Stimulated activated CD8-positive, alpha-beta memory T cell treated with anti-CD3 and anti-CD28 coated beads, Interleukin-15, amount 100 ng/mL, for 24 hours (primary cell): ENCODE measurements at places on chromosomes 2 and 18.

GRCh38 chr2:174590928-174591648, 6.5 kb downstream of the WIPF1 start:
- no peak for DNase-seq

DNA sequence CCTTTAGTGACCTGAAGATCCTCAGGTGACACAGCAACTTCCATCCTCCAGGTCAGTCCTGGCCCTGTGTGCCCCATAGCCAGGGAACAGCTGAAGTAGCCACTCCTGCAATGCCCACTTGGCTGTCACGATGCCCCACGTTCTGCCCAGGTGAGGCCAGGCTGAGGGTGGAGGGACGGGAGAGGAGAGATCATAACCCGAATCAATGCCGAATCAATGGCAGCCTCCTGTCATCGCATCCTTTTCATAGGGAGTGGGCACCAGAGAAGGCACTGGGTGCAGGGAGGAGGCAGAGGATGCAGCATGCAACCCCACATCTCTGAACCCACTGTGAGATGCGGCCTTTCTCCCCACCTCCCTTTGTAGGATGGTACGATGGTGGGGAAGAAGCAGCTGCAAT, 75.3 kb upstream of the EPC2 start:
- DNase-seq = no peak

DNA sequence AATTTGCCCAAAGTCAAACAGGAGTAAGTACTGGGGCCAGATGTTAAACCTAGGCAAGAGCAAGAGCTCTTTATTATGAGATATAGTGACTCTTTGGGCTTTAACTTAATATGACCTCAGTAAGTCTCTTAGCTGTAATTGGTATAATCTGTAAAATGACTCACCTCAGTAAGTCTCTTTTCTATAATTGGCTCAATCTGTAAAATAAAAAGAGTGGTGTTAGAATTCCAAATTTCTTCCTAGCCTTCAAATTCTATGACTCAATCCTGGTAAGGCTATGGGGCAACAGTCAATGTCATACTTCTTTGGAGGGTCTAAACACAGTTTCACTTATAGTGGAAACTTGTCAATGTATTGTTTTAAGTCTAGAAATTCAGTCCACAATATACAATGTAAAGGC, 1608.9 kb upstream of the PIK3C3 start:
- DNase-seq = no peak

DNA sequence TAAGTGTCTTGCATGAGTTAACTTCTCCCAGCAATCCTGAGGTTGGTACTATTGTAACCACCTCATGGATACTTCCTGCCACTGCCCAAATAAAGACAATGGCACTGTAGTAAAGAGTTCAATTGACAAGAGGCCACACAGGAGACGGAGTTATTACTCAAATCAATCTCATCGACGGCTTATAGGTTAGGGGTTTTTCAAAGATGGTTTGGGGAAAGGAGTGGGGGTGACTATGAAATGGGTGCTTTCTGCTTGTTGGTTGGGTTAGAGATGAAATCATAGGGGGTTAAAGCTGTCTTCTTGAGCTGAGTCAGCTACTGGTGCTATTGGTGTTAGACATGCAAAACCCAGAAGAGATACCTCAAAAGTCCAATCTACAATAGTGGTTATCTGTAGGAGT, 1258.0 kb upstream of the ZEB2 start:
- DNase-seq = no peak

DNA sequence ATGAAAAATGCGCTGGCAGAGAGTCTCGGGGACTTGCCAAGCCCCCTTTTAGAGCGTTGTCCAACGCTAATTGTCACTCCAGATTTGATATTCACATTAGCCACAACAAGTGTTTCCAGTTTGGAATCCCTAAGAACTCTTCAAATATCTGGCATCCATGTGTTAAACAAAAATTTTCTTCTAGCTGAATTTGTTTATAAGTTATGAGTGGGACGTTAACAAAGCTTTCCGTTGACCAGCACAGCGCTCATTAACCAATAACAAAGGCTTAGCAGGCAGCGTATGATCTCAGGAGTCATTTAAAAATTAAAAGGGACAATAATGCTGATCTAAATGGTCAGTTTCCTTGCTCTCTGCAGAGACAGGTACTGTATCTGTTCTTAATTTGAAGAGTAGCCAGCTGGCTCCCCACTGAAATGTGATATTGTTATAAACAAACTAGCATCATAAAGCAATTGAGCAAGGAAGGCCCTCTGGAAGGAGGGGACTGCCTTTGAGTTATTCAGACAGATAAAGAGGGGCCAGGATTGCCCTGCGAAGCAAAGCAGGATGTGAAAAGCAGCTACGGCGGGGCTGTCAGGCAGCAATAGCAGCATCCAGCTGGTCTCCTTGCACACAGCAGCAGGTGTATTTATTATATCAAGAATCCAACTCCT, 337.2 kb upstream of the SALL3 start:
- no peak for DNase-seq

- DNase-seq = no peak
Measured at GRCh38 chr2:220466251-220466691, 838.8 kb downstream of the SLC4A3 start.

DNA sequence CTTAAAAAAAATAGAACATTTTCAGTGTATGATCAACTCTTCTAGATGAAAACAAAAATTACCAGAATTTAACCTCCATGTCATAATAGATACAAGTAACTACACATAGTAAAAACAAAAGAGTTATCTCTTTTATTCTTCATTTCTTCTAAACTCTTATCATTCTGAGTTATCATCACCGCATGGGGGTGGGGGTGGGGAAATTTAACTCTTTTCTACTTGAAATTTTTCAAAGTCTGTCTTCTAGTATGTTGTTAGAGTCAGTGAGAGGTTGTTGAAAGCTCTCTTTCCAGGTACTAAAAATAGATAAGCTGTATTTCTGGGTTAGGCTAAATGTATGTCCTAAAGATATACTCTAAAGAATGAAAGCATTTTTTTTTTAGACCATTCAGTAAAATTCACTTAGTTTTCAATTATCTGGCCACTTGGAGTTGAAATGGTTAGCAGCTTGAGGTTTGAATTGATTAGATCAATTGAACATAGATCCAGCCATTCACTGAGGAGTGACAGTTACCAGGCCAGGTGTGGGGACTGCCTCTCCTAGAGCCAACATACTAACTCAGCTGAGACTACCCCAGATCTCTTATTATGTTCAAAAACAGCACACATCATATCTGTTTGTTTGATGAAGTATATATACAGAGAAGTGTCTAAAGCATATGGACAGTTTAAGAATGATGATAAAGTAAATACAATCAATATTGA, 220.7 kb downstream of the IKZF2 start:
- no peak for DNase-seq

DNA sequence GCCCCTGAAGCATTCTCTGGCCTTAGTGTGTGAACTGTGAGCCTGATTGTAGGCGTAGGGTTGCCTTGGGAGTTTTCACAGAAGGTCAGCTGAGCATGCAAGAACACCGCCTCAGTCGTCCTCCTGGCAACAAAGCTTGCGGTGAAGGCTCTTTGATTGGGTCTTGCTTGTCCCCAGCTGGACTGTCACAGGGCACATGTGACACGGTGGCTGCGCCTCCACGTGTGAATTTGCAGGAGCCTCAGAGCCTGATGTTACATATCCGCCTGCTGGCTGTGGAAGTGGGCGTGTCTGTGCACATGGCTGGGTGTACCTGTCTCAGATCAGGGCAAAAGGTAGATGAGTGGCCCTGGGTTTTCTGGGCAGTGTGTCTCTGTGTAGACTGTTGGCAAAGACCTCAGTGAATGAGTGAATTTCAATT, 228.7 kb downstream of the HAUS1 start:
- DNase-seq = no peak

DNA sequence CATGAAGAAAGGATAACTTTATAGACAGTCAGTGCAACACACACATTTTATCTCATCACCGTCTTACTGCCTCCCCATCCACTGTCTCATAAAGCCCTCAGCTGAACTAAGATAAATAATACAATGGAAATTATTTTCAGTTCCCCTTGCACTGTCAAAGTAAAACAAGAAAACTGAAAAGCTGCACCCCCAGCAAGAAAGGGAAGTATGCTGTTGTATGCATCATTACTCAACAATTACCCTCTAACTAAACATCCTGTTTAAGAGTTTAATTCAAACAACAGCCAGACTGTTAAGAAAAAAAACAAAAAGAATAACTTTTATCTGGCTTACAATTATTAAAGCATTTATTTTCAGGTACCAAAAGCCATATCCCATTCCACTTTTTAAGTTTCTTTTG, 25.0 kb downstream of the MPPE1 start:
- no peak for DNase-seq

- DNase-seq = no peak
Measured at GRCh38 chr2:30974554-30974953, 163.7 kb downstream of the GALNT14 start.

DNA sequence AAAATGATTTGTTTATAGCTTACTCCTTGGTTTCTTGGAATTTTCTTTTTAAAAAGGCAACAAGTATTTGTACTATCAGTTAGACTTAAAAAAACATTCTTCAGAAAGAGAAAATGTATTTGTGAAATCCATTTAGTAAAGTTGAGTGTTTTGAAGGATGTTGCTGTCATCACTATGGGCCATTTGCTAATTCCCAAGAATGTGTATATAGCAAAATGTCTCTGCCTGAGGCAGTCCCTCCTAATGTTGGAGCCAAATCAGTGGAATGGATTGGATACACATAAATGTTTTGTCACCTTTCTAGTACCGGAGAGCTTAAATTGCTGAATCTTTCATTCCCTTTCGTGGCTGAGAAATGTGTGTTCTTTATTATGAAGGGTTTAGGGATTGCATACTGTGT, 890.2 kb upstream of the ZEB2 start:
- DNase-seq = no peak

- DNase-seq = no peak
Measured at GRCh38 chr2:110099038-110099425, 16.6 kb downstream of the MALL start.

DNA sequence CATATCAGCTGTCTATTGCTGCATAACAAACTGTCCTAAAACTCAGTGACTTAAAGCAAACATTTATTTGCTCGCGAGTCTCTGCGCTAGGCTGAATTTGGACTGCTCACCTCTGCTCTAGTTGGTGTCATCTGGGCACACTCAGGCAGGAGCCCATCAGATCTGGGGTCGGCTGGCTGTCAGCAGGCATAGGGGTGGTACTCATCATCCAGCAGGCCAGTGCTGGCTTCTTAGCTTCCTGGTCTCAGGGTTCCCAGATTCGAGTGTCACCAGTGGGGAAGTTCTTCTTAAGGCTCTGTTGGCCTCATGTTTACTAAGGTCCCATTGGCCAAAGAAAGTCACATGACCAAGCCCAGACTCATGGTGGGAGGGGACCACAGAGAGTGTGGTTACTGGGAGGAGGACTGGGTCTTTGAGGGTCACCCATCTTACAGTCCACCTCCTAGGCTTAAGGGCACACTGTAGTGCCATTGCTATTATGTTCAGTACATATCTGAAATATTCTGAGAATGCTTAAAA, 71.6 kb upstream of the ATG16L1 start:
- no peak for DNase-seq

- no peak for DNase-seq
Measured at GRCh38 chr2:207330912-207331311, 165.2 kb upstream of the KLF7 start.

DNA sequence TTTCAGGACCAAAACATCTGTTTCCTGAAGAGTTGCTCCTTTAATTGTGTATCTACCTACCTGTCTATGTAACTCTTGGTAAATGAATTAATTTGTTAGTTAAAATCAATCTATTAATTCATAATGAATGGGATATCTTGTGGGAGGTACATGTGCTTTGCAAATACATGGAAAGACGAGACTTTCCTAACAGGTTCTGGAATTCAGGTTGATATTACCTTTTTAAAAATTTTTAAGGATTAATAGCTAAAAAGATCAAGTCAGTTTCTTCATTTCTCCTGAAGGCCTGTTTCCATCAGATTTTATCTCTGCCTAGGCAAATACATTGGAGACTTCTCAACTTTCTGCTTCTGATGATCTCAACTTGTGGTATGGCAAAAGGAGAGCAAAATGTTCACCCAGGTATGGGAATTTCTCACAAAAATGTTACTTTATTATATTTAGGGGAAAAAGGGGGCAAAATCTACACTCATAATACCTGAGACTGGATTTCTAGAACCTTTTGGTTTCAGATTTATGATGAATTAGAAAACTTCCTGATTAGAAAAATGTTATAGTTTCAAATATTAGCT, 7.4 kb downstream of the TFPI start:
- DNase-seq = no peak

DNA sequence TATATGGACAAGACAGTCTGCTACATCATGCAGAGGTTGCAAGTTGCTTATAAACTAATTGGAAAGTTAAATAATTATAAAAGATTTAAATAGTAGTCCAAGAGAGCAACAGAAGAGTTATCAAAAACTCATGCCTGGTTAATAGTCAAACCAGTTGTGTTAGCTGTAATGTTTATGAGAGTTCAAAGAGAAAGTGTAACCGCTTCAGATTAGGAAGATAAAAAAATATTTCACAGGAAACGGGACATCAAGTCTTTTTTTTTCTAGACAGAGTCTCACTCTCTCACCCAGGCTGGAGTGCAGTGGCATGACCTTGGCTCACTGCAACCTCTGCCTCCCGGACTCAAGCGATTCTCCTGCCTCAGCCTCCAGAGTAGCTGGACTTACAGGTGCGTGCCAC, 34.6 kb upstream of the RNF125 start:
- DNase-seq = no peak

- no peak for DNase-seq
Measured at GRCh38 chr2:38933653-38934052, 44.0 kb downstream of the ARHGEF33 start.

DNA sequence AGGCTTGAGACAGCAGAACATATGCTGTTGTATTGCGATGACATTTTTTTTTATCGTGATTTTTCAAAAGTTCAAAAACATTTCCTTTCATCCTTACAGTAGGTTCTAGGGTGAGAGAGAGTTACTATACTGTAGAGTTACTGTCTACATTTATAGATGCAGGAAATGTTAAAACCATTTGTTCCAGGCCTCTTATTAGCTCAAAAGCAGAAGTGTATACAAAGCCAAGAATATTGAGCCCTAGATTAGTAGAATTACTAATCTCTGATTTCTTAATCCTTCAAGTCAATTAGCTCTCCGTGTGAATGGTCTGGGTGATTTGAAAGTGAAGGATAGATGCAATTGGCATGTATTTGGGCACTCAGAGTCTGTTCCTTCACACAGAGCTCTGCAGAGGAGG, 73.1 kb downstream of the MAPRE2 start:
- DNase-seq = no peak

GRCh38 chr2:221848286-221848685, 276.2 kb upstream of the EPHA4 start:
- no peak for DNase-seq

- DNase-seq = no peak
Measured at GRCh38 chr2:236498369-236498768, 71.3 kb upstream of the ACKR3 start.

DNA sequence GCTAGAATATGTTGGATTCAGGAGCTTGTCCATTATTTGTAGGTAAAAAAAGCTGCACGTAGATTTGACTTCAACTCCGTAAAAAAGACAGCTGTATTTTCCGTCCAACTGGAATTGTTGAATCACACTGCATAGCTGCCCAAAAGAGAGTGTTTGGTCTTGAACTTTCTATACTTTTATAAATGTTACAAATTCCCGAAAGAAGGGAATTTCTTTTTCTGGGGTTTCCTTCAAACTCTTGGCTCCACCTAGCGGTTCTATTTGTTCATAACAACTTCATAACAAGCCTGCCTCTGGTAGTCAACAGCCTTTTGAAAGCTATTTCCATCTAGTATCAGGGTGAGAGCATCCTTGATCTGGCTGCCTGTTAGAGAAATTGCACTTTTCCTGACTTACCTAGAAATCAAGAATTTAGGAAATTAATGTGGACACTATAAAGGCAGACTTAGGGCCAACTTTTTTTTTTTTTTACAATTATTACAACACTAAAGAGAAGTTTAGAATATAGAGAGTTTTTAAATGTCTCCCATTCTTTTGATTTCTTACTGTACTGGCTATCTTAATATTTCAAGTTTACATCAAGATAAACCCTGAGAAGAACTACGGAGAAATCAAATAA, 48.1 kb downstream of the TMEM185B start:
- DNase-seq = no peak
